ENCODE measurements at places on chromosomes 4 and X. TPM values are rescaled to one million over a fixed set of nuclear protein-coding genes. Genes with fewer than 3 reads are reported as not detected.

The RASSF6 gene
- 0.56 TPM for total RNA-seq

The MAPK10 gene
- total RNA-seq = 28.8 TPM

The PNMA3 gene
- total RNA-seq = not detected

The AMOT gene
- total RNA-seq = 27.8 TPM

The SMIM10 gene
- 14.6 TPM for total RNA-seq

The HAND2 gene
- total RNA-seq = 28.2 TPM

The CYLC1 gene
- not detected for total RNA-seq

DNA sequence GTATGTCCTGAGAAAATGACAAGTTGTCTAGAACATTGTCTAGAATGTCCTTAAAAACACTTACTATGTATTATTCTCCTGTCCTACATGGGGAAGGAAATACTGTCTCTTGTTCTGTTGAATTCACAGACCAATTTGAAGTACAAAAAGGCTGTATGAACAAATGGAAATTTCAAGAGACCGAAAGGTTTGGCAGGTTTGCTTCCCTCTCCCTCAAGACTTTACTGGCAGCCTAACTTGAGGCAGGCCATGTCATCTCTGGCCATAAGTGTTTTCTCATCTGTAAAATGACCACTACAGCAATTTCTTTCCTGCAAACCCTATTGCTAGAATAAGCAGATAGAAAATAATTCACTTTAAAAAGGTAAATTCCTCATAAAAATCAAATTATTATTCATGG is 191.2 kb upstream of the BMP3 start:
- H3K4me3 ChIP-seq = no peak overlapping the region
- no peak for DNase-seq

DNA sequence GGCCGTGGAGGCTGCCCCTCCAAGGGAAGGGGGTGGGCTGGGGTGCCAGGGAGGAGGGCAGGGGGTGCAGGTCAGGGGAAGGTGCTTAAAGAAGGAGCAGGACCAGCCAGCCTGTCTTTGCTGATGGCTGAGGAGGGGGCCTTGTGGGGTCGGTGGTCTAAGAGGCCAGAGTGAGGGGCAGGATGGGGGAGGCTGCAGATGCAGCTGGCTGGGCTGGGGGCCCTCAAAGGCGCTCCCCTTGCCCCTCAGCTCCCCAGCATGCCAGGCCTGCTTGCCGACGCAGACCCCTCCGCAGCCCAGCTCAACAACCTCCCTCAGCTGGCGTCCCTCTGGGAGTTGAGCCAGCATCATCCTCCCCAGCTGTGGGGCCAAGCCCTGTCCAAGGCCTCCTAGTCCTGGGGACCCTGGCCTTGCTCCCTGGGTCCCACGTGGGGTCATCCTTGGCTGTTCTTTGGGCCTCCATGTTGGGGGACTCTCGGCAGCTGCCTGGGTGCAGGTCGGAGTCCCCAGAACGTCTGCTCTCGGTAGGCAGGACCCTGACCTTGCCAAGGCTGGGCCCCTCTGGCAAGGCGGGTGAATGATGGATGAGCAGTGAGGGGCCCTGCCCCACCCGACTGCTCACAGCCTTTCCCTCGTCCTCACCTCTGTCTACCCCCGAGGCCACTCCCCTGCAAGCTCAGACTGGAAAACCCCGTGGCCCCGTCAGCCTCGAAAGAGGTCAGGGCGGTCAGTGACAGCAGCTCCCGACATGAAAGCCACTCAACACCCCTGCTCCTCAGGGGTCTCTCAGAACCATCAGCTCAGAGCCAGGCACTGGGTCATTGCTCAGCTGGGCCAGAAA is 119.4 kb downstream of the FAM53A start:
- no peak for DNase-seq
- H3K36me3 ChIP-seq = no peaks in the 10 kb centered on the region
- no peak overlapping the region for H3K27ac ChIP-seq
- H3K4me1 ChIP-seq = no peaks in the 10 kb centered on the region

- no peak overlapping the region for H3K4me3 ChIP-seq
- DNase-seq = no peak
- peaks cover 15% of the 10 kb centered on the region for H3K4me1 ChIP-seq
- H3K27me3 ChIP-seq = no peaks in the 10 kb centered on the region
Observed at GRCh38 chr4:184437565-184438265, 36.6 kb downstream of the IRF2 start.

DNA sequence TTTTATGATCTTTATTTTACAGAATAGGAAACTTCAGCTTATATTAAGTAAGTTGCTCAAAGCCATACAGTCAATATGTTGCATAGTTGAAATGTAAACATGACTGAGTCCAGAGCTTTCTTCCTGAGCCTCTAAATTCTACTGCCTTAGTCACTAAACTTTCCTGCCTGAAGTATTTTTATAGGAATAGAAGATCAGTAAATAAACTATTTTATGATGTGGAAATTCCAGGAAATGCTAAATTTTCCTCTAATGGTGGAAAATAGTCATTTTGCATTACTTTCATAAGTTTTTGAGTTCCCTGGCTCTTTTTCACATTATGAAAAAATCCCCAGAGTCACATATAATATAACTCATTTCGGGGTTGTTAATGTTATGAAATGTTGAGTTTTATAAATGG is 182.8 kb downstream of the BANK1 start:
- no peak overlapping the region for H3K4me3 ChIP-seq
- no peaks in the 10 kb centered on the region for H3K4me1 ChIP-seq
- DNase-seq = no peak

DNA sequence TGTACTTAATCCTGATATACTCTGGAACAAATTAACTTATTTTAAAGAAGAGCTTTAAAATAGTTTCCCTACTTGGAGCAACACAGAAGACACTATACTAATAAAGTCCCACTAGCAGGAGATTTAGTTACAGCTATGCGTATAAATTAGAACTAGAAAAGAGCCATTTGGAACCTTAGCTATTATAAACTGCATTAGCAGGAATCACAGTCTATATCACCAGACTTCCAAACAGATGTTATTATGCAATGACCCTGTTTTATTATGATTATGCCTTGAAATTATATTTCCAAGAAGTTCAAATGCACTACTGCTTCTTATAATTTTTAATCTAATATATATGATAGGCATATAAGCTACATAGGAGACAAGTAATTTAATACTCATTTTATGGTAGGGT is 95.5 kb upstream of the WDR44 start:
- no peak overlapping the region for H3K27ac ChIP-seq
- H3K4me1 ChIP-seq = no peaks in the 10 kb centered on the region
- H3K4me3 ChIP-seq = no peak overlapping the region
- no peaks in the 10 kb centered on the region for H3K36me3 ChIP-seq

DNA sequence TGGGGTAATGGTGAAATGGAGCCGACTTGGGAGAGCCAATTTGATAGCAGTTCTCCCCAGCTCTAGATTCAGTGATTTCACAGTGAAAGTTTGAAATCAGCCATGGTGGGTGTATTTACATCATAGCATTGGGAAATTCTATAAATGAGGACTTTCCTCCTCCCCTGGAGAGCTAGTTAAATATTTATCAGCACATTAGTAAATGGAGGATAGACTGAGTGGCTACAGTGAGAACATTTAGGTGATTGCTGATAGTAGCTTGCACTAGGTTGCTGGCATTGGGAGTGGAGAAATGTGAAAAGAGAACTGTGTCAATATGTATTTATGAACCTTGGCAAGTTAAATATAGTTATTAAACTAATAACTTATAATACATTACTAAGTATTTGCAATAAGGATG is 347.3 kb downstream of the CCSER1 start:
- H3K36me3 ChIP-seq = no peaks in the 10 kb centered on the region
- no peak overlapping the region for H3K27ac ChIP-seq
- no peaks in the 10 kb centered on the region for H3K4me1 ChIP-seq
- no peak for DNase-seq
- H3K27me3 ChIP-seq = no peaks in the 10 kb centered on the region
- H3K4me3 ChIP-seq = no peak overlapping the region

- H3K27ac ChIP-seq = no peak overlapping the region
- no peaks in the 10 kb centered on the region for H3K36me3 ChIP-seq
- peaks cover 10% of the 10 kb centered on the region for H3K4me1 ChIP-seq
- DNase-seq = no peak
Observed at GRCh38 chr4:120773641-120774040, 148.9 kb downstream of the PRDM5 start.

DNA sequence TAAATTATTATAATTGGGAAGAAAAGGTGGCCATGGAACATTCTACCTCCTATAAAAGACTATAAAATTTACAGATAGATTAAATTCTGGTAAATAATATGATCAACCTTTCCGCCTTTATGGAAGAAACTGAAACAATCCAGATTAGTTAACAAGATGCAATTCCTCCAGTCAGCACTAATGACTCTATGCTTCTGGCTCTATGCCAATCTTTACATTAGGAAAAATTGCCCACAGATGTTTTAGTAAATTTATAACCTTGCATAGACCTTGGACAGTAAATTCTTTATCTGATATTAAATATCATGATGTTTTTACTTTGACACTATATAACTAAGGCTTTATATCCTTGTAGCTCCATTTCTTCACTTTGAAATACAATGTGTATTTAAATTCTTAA is 2302.5 kb downstream of the ARAP2 start:
- no peaks in the 10 kb centered on the region for H3K36me3 ChIP-seq
- H3K27me3 ChIP-seq = no peaks in the 10 kb centered on the region
- H3K4me3 ChIP-seq = no peak overlapping the region
- DNase-seq = no peak
- H3K4me1 ChIP-seq = no peaks in the 10 kb centered on the region
- H3K27ac ChIP-seq = no peak overlapping the region

GRCh38 chr4:156194896-156195295 is 241.2 kb upstream of the CTSO start:
- H3K27me3 ChIP-seq = no peaks in the 10 kb centered on the region
- H3K4me1 ChIP-seq = no peaks in the 10 kb centered on the region
- no peak overlapping the region for H3K27ac ChIP-seq
- no peaks in the 10 kb centered on the region for H3K36me3 ChIP-seq
- no peak for DNase-seq

DNA sequence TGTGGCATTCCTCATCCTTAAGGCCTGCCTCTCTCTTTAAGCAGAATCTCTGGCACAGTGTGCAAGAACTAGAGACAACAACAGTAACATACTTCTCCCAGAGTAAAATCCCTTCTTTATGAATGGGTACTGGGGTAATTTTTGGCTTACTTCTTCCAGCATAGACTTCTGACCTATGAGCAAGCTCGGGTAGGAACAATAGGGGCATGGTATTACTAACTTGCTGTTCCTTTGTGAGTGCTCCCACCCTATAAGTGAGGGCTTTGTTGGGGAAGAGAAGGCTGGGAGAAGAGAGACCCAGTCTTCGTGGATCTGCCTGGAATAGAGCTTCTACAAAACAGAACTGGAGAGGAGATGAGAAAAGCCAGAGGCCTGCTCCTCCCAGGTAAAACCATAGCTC is 30.2 kb downstream of the CLDN2 start:
- no peaks in the 10 kb centered on the region for H3K27me3 ChIP-seq
- H3K4me1 ChIP-seq = no peaks in the 10 kb centered on the region
- H3K4me3 ChIP-seq = no peak overlapping the region
- H3K27ac ChIP-seq = no peak overlapping the region
- DNase-seq = no peak

GRCh38 chr4:110108422-110108821 is 90.0 kb downstream of the ELOVL6 start:
- no peak overlapping the region for H3K4me3 ChIP-seq
- no peaks in the 10 kb centered on the region for H3K36me3 ChIP-seq
- H3K4me1 ChIP-seq = no peaks in the 10 kb centered on the region
- no peak overlapping the region for H3K27ac ChIP-seq
- no peaks in the 10 kb centered on the region for H3K27me3 ChIP-seq

- no peak for DNase-seq
- no peaks in the 10 kb centered on the region for H3K36me3 ChIP-seq
Observed at GRCh38 chrX:119709630-119710029, 16.7 kb upstream of the SEPTIN6 start.

GRCh38 chrX:151806967-151807540 is 72.5 kb downstream of the CNGA2 start:
- H3K4me1 ChIP-seq = no peaks in the 10 kb centered on the region
- H3K27ac ChIP-seq = no peak overlapping the region
- no peaks in the 10 kb centered on the region for H3K27me3 ChIP-seq

DNA sequence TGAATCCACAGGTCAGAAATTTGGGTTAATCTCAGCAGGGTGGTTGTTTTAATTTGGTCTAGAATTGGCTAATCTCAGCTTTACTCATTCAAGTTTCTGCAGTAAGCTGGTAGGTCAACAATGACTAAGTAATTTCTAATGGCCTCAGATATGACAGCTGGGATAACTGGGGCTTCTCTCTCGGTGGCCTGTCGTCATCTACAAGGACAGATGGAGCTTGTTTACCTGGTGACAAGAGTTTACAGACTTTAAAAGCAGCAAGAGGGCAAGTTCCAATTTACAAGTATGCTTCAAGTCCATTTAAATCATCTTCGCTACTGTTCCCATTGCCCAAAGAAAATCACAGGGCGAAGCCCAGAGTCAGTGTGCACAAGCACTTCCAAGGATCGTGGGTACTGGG is 453.9 kb downstream of the PDHA2 start:
- no peaks in the 10 kb centered on the region for H3K36me3 ChIP-seq
- no peak overlapping the region for H3K4me3 ChIP-seq
- no peaks in the 10 kb centered on the region for H3K4me1 ChIP-seq
- no peak overlapping the region for H3K27ac ChIP-seq
- no peak for DNase-seq

DNA sequence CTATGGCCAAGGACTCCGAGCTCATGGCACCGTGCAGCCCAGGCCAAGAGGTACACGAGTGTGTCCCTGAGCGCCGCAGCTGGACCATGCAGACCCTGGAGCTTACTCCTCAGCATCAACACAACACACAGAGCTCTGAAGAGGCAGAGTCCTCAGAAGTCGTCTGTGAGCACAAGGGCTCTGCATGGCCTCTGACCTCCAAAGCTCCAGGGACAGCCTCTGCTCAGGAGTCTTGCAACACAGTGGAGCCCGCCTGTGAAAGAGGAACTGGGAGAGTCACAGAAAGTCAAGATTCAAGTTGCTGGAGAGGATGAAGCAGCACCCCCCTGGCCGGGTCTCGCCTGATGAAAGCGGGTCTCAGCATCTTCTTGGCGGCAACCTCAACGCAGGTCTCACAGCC is 2.9 kb downstream of the LRPAP1 start:
- DNase-seq = no peak
- no peak overlapping the region for H3K27ac ChIP-seq
- H3K36me3 ChIP-seq = peaks cover 11% of the 10 kb centered on the region
- no peaks in the 10 kb centered on the region for H3K27me3 ChIP-seq

DNA sequence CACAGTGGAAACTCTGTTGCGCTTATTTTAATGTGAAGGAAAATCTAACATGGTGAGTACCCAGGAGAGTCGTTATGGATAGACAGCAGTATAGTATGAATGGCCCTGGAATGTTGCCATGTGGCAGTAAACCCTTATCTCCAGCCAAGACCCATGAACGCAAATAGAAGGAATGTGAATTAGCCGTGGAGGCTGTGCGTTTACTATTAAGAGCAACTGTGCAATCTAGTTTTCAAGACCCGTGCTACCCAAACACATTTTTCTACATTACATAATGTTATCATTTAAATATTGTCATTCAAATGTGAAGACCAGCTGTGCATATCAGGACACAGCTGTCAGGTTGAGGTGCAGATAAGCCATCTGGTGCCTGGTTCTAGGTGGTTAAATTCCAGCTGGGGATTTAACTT is 13.3 kb upstream of the AGA start:
- no peak for DNase-seq
- H3K36me3 ChIP-seq = no peaks in the 10 kb centered on the region
- no peak overlapping the region for H3K27ac ChIP-seq
- no peak overlapping the region for H3K4me3 ChIP-seq
- H3K27me3 ChIP-seq = no peaks in the 10 kb centered on the region

All from thoracic aorta (tissue), 2 donors.